ENCODE measurements at places on chromosomes 3 and 15.
A peak's percentile ranks its signal among the peaks of the same experiment; 100 is the strongest.

DNA sequence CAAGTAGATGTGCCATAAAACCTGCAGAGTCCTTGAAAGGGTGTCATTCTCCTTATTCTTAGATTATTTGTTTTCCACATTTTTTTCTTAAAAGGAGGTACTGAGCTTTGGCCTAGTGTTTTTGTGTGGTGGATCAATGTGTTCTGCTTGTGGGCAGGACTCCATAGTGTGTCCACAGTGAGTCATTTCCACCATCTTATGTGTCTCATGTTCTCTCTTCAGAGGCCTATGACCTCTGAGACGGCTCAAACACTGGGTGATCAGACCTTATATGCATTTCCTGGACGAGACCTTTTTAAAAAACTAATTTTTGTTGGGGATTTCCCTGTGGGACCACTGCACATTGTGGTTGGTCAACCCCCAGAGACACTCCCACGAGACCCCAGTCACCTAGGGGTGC is 93.4 kb downstream of the CHCHD4 start:
- DNase-seq = no peak

DNA sequence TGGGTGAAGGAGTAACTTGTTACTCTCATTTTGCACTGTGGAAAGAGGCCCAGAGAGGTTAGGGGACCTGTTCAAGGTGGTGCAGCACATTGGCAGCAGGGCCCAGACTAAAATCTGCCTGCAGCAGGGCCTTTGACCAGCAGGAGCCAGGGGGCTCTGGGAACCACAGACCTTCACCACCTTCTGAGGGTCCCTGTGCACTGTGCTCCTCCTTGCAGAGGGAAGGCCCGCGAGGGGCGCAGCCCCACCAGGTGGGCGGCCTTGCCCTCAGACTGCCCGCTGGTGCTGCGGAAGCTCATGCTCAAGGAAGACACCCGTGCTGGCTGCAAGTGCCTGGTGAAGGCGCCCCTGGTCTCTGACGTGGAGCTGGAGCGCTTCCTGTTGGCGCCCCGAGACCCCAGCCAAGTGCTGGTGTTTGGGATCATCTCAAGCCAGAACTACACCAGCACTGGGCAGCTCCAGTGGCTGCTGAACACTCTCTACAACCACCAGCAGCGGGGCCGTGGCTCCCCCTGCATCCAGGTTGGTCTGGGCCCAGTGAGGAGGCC is 61.5 kb upstream of the FGD5 start:
- DNase-seq = no peak

GRCh38 chr3:64199932-64200331 is 25.3 kb downstream of the PRICKLE2 start:
- no peak for DNase-seq

DNA sequence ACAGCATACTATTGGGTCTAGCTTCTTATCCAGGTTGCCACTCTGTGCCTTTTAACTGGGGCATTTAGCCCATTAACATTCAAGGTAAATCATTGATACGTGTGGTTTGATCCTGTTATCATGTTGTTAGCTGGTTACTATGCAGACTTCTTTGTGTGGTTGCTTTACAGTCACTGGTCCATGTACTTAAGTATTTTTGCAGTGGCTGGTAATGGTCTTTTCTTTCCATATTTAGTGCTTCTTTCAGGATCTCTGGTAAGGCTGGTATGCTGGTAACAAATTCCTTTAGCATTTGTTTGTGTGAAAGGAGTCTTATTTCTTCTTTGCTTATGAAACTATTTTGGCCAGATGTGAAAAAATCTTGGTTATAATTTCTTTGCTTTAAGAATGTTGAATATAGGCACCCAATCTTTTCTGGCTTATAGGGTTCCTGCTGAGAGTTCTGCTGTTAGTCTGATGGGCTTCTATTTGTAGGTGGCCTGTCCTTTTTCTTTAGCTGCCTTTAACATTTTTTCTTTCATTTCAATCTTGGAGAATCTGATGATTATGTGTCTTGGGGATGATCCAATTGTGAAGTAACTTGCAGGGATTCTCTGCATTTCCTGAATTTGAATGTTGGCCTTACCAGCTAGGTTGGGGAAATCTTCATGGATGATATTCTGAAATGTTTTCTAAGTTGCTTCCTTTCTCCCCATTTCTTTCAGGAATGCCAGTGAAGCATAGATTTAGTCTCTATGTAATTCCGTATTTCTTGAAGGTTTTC is 39.3 kb downstream of the CCR1 start:
- DNase-seq = peak; percentile 78

GRCh38 chr15:92100751-92101150 is 247.2 kb downstream of the SLCO3A1 start:
- DNase-seq = no peak

DNA sequence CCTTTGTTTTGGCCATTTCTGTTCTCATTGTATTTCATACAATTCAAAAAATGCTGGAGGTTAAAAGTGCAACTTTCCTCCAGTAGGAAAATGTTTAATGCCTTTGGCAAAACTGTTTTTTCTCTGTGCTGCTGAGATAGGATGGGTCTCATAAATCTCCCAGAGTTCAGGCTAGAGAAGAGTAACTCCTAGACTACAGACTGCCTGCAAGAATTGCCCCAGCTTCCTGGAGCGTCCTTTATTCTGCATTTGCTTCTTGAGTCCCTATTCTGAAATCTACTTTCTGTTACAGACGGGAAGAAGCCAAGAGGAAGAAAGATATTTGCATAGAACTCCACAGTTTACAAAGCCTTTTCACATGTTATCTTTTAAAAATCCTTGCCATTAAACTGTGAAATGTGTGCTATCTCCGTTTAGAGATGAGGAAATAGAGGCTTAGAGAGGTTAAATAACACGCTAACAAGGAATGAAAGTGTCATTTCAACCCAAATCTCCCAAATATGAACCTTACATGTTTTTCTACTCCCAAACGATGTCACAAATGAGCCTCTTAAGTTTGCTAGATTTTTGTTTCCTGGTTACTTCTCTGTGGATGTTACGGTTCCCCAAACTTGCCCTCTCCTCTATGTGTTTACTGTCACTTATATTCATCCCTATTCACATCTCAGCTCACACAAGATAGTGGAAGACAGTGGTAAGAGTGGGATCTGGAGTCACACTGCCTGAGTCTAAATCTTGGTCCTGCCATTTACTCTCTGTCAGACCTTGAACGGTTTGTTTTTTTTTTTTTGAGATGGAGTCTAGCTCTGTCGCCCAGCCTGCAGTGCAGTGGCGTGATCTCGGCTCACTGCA is 17.4 kb downstream of the NANOGP8 start:
- peak; percentile 29 for DNase-seq

- peak; percentile 95 for DNase-seq
Measured at GRCh38 chr15:101018016-101018415, 98.9 kb downstream of the LRRK1 start.

DNA sequence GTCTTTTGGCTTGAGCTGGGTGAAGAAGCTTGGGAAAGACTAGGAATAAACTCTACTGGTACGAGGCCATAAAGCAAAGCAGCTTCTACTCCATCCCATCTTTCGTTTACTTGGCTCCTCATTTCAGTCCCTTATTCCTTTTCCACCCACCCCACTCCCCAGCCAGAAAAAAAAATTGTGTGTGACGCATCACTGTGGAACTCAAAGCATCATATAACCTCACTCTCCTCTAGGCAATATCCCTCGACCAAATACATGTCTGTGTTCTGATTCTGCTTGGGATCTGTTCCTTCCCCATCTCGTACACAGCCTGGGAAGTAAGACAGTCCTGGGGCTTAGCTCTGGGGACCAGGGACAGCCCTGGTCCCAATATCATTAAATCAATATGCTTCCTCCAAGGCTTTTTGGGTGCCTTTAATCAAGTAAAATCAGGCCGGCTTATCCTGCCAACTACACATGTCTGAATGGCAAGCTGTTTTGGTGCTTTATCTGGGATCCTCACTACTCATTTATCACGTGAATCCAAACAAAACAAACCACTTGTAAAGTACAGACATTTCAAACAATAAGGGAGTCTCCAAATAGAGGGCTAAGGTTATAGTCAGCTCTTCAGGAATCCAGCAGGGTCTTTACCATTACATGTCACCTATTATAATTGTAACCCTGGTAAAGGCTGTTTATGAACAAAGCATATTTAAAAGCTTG is 74.9 kb upstream of the ZBED2 start:
- no peak for DNase-seq

GRCh38 chr3:43894176-43895049 is 203.7 kb downstream of the ABHD5 start:
- peak; percentile 94 for DNase-seq

GRCh38 chr3:52068055-52068571 is 11.7 kb upstream of the DUSP7 start:
- DNase-seq = peak; percentile 71

GRCh38 chr3:150746791-150747590 is 16.0 kb downstream of the SIAH2 start:
- DNase-seq = no peak

- DNase-seq = peak; percentile 54
Measured at GRCh38 chr3:23129817-23130216, 73.3 kb upstream of the UBE2E2 start.

DNA sequence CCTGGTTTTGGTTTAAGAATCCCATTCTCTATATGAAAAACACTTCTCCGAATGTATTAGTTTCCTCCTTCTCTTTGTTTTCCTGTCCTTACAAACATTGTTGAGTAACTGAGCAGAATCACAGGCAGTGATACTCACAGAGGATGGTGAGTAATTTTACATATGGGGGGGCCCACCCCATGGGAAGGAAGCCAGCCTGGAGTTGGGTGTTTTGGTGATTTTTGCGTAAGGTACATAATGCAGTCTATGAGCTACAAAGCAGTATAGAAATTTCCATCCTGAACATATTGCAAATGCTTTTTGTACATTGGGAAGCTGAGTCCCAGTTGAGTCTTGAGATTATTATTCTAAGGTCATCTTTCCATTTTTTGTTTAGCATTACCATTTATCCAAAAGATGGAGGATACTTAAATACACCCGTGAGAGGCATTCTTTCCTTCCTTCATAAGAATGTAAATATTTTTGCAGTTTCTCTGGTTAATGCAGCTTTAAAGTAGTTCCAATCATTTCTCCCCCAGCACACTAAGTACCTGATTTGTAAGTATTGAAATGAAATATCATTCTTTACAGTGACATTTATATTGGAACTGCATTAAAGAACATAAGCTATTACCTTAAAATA is 476.8 kb downstream of the AGBL1 start:
- no peak for DNase-seq

DNA sequence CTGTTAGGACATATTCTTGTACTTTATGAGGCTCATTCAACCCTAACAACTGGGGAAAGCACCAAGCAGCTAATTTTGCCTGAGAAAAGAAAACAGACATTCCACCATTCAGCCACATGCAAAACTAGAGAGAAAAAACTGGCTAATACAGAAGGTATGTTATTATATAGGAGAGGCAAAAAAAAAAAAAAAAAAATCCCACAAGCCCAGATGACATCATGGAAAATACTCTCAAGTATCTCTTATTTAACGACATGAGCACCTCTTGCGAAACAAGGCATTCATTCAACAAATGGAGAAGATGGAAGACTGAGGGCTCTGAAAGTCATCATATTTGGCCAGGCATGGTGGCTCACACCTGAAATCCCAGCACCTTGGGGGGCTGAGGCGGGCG is 61.5 kb downstream of the PRICKLE2 start:
- peak; percentile 88 for DNase-seq

DNA sequence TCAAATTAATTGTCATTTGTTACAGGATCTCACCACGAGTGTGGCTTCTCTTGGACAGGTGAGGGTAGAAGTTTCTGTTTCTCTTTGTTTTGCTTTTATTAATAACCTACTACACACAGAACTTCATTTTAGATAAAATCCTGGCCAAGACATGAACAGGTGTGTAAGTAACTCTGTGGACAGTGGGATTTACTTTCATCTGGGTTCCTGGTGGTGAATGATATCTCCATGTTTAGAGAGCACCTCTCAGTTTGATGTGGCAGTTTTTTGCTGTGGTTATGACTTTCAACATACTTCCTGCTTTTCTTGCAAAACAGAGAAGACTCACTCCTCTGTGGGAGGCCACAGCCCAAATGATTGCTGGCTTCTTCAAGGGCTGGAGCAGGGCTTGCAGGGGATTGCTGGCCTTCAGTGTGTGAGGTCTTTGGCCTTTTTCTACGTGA is 71.1 kb upstream of the XCR1 start:
- no peak for DNase-seq

GRCh38 chr15:59105854-59106253 is 908 bp downstream of the CCNB2 start:
- DNase-seq = peak; percentile 17

GRCh38 chr3:11155341-11156025 is 1.2 kb downstream of the HRH1 start:
- peak; percentile 72 for DNase-seq

DNA sequence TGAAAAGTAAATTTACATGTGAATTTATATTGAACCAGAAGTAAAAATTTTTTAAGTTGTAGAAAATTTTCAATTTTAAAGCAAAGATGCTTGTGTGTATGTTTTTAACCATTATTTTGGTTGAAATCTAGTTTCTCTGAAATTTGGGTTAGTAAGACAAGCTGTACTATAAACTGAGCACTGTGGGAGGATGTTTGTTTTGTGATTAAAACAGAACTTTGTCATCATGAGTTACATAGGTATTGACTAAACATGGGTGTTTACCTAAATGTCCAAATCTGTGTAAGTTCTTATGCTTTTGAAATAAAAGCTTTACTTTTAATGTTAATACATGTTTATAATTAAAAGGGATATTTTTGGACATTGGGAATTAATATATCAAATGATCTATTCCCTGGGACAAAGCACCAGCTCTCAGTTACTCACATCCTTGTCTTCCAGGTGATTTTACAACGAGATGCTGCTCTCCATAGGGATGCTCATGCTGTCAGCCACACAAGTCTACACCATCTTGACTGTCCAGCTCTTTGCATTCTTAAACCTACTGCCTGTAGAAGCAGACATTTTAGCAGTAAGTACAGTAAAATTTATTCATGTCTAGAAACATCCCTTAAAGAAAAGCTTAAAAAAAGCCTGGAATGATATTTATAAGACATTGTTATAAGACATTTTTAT is 32.7 kb downstream of the RNF13 start:
- DNase-seq = no peak

Data from lung (tissue), 17 donors.